ENCODE measurements at places on chromosomes 4 and X.

- no peak for DNase-seq
Measured at GRCh38 chr4:81494031-81494431, 22.3 kb upstream of the RASGEF1B start.

- DNase-seq = no peak
Measured at GRCh38 chr4:120870279-120870673, 52.2 kb downstream of the PRDM5 start.

DNA sequence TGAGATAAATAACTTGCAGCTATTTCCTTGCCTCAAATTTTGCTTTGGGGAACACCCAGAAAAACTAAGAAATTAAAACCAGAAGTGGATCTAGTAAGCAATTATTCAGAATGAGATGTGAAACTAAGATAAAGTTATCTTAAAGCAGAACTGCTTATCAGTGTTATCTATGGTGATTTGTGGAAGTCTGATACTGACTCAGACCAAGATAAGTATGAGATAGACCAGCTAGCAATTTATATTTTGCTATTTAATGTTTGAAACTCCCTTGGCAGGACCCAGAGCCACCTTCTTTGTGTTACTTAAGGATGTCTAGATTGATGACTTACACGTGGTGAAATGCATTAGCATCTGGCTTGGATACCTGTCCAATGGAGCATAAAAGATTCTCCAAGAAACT lies 368.1 kb downstream of the EPHA5 start:
- DNase-seq = no peak

- no peak for DNase-seq
Measured at GRCh38 chrX:134907302-134907701, 83.5 kb upstream of the SMIM10 start.

GRCh38 chr4:86657382-86657781 lies 63.3 kb downstream of the PTPN13 start:
- no peak for DNase-seq

GRCh38 chrX:139113708-139114107 lies 402.2 kb upstream of the FGF13 start:
- no peak for DNase-seq

GRCh38 chrX:150372280-150372679 lies 9.2 kb downstream of the MAMLD1 start:
- no peak for DNase-seq

DNA sequence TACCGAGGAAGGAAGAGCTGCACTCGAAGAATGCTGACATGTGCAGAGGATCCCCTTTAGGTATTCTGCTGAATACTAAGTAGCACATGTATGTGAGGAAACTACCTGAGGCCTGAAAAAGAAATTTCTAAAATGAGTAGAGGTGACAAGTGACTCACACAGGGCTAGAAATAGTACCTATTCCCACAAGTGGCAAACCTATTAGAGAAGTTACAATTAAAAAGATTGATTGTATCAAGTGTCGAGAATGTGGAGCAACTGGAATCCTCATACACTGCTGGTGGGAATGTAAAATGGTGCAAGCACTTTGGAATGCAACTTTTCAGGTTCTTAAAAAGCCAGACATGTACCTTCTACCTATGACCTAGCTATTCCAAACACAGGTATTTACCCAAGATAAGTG lies 47.4 kb downstream of the CCSER1 start:
- DNase-seq = no peak

DNA sequence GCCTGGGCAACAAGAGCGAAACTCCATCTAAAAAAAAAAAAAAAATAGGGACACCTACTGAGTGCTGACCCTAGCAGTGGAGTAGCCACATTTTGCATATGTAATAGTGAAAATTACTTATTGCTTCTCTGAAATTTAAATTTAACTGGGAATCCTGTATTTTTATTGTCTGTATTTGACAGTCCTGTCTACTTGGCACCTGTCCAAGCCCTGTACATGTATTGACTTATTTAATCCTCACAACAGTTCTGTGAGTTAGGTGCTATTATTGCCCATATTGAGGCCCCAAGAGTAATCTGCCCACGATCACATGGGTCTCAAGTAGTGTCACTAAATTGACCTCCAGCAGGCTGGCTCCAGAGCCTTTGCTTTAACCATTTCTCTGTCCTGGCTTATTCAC lies 81.6 kb downstream of the WDR19 start:
- no peak for DNase-seq

- no peak for DNase-seq
Measured at GRCh38 chr4:72569719-72570235, 756 bp upstream of the ADAMTS3 start.

DNA sequence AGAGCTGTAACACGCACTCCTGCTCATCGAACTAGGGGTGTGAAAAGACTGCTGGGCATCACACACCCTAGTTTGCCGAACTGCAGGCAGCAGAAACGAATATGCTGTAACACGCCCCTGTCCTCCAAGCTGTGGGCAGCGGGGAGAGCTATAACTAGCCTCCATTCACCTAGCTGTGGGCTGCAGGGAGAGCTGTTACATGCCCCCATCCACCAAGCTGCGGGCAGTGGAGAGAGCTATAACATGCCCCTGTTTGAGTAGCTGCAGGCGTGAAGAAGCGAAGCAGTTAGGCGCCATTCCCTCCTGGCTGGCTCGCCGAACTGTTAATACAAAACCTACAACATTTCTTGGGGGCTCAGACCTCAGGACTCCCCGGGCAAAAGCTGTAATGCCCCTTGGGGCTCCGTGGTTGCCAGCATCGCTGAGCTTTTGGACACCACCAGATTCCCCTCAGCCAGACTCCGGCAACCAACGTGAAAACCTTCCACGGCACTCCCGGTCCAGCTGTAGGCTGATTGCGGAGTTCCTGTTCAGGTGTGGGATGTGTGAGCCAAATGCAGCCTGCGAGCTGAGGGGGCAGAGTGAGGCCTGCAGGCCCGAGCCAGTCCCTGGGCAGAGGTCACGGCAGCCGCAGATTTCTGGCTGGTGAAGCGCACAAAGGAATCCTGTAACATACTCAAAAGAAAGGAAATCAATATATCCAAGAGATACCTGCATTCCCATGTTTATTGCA lies 41.1 kb upstream of the ANKRD17 start:
- DNase-seq = no peak

DNA sequence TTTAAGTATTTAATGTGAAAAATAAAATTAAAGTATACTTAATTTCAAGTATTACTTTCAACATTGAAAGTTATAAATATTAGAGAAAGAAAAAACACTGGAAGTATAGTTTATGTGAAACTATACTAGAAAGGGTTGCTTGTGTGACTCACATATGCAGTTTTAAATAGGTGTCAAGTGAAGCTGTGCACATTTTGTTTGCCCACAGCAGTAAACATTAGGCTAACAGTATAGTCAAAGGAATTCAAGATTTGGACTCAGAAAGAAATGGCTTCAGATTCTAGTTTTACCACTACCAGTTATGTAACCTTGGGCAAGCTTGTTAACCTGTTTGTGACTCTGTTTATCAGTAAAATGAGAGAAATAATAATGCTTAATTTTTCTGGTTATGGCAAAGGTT lies 148.2 kb downstream of the FAM47B start:
- DNase-seq = no peak

DNA sequence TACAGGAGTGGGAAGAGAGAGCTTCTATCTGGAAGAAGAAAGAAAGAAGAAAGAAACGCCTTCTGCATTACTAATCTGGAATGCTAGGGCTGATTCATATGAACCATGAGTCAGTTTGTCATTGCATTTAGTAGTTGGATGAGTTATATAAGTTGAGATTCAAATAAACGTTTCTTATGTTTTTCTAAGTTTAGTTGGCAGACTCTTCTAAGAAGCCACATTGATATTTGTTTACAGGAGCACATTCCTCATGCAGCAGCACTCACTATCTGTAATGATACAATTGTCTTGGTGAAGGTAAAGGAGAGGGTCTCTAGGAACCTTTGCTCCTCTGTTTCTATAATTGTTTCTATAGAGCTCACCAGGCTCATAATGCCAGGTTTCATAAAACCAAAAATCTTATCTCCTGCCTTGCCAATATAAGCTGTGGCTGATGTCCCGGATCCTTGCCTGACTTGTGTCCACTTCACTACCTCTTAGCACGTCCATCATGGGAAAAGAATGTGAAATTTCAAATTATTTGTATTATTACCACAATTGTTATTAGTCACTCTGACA lies 39.5 kb downstream of the HOPX start:
- no peak for DNase-seq

DNA sequence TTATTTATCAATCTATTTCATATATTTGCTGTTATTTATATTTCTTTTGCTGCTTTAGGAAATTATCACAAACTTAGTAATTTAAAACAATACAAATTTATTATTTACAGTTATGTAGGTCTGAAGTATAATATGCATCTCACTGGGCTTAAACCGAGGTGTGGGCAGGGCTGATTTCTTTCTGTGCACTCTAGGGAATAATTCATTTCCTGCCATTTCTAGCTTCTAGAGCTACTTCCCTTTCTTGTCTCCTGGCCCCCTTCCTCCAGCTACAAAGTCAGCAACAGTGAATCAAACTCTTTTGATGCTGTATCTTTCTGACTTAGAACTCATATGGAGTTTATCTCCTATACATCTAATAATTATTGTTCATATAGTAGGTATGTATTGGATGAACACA lies 303.5 kb upstream of the ARSJ start:
- DNase-seq = no peak

GRCh38 chrX:44975666-44976263 lies 102.8 kb downstream of the KDM6A start:
- no peak for DNase-seq

DNA sequence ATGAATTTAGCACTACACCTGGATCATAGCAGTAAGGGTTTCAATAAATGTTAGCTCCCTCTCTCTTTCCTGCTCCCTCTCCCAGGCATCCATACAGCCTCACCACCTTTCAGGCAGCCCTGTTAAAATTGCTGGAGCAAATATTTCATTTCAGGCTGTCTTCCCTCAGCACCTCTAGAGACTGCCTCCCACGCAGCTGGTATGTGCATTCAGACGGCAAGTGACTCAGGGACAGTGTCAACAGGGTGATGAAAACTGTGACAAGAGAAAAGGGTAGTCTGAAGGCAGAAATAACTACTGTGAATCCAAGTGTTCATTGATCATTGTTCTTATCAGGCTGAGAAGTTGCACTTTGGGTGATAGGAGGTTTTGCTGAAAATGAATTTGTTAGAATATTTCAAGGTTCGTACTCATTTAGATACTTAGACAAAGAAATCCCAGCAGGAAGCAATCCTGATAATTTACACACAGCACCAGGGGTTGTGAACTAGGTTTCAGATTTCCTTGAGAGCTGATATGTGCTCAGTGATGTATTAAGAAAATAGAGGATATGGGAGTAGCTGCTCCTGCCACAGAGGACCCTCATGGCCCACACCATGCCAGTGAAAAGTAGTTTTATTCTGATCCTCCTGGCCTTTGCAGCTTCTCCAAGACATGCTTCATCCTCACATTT lies 424.2 kb downstream of the FGF13 start:
- no peak for DNase-seq

DNA sequence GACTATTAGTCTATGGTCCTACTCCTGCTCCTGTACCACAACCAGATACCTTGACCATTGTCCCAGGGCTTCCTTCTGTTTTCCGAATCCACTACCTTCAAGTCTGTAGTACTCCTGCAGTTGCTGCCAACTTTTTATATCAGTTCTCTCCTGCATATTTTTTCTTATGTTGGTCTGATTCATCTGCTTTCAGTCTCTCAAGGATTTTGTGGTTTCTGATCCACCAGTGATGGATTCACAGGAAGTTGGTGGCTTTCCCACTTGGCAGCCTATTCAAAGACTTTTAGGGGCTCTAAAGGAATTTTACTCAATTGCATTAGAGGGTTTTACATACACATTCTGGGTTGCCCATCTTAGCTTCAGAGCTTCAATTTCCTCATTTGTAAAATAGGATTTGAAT lies 23.6 kb downstream of the KIF4A start:
- DNase-seq = no peak

- DNase-seq = no peak
Measured at GRCh38 chrX:115452251-115452650, 108.7 kb upstream of the PLS3 start.

- DNase-seq = no peak
Measured at GRCh38 chr4:87465739-87466366, 43.5 kb downstream of the NUDT9 start.

- no peak for DNase-seq
Measured at GRCh38 chr4:40299811-40300292, 35.3 kb upstream of the CHRNA9 start.

- no peak for DNase-seq
Measured at GRCh38 chr4:80011636-80012236, 61.3 kb downstream of the ANTXR2 start.

- no peak for DNase-seq
Measured at GRCh38 chr4:86840858-86841257, 8.3 kb downstream of the SLC10A6 start.

GRCh38 chr4:15725608-15726007 lies 22.7 kb downstream of the BST1 start:
- no peak for DNase-seq

DNA sequence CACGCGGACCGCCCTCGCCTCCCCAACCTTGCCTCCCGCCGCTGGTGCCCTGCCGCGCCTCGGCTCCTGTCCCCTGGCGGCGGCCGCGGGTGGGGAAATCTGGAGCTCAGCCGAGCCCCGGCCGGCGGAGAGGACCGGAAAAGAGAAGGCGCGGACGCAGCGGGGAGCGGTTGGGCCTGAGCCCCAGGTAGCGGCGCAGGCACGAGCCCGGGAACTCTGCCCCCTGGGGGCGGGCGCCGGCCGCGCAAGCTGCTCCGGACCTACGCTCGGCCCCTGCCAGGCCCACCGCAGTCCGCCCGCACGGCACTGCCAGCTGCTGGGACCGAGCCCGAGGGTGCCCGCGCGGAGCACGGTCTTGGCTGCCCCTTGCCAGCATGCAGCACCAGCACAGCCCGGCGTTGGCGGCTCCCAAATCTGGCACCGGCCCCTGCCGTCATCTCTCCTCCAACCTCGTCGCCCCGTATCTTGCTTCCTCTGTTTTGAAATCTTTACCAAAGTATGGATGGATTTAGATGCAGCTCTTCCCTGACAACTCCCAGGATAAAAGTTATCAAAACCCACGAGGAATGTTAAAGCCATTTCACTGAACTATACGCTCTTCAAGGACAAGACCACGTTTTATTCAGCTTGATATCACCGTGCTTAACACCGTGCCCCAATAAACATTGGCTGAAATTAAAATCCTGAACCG lies at the start of gene PRSS12:
PRSS12 (minus strand) TSS at position 161 of the 691 bp plus-strand sequence. CDS start 283 bp downstream, outside the sequence.
- DNase-seq = no peak

GRCh38 chr4:151484396-151485102 lies 75.6 kb downstream of the FHIP1A start:
- no peak for DNase-seq

DNA sequence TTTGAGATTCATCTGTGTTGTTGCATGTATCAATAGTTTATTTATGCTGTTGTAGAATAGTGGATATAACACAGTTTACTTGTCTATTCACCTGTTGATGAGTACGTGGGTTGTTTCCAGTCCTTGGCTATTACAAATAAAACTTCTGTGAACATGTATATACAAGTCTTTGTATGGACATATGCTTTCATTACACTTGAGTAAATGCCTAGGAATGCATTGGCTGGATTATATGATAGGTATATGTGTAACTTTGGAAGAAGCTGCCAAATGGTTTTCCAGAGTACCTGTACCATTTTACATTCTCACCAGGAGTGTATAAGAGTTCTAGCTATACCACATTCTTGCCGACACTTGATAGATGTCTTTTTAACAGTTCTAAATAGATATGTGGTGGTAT lies 16.5 kb downstream of the ART3 start:
- no peak for DNase-seq

- DNase-seq = no peak
Measured at GRCh38 chrX:70001269-70001668, 48.5 kb downstream of the AWAT2 start.

All from DMS79 (cell line).